Stimulated activated CD8-positive, alpha-beta memory T cell treated with anti-CD3 and anti-CD28 coated beads, Interleukin-15, amount 100 ng/mL, for 24 hours (primary cell): ENCODE measurements at places on chromosomes 16 and 17.

- no peak for DNase-seq
Observed at GRCh38 chr16:67260426-67261063, 11.8 kb downstream of the SLC9A5 start.

GRCh38 chr16:75576384-75576811 lies 10.2 kb downstream of the GABARAPL2 start:
- DNase-seq = no peak

DNA sequence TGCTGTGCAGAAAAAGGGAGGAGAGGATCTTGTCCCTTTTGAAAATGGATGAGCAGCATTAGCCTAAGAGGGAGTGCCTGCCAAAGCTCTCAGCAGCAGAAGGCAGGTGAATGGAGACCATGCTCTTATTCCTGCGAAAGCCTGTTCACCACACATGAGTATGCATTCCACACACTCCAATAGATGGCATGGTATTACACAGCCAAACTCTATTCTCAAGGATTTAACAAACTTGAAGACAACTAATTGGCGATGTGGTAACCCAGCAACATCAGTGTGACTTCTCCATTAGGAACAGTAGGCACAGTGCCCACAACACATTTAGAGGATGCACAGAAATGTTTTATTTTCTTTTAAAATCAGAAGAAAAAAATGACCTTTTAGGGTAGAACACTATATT lies 77.8 kb downstream of the CDH11 start:
- no peak for DNase-seq

DNA sequence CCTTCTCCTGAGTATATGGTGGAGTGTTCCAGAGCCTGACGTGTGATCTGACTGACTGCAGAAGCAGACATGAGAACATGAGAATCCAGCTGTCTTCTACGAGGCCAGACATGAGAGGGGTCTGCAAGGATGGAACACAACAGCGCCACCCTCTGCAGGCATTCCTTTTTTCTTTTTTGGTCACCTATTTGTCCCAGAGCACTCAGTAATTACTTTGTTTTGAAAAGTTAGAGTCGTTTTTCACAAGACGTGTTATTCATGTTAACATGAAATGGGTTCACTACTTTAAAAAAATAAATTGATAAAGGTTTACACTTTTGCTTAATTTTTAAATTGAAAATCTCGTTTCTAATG lies 43.8 kb upstream of the ATP2A3 start:
- no peak for DNase-seq

- no peak for DNase-seq
Observed at GRCh38 chr17:44209786-44210341, 9.6 kb downstream of the UBTF start.

GRCh38 chr16:86823125-86823524 lies 244.8 kb downstream of the FOXL1 start:
- no peak for DNase-seq

DNA sequence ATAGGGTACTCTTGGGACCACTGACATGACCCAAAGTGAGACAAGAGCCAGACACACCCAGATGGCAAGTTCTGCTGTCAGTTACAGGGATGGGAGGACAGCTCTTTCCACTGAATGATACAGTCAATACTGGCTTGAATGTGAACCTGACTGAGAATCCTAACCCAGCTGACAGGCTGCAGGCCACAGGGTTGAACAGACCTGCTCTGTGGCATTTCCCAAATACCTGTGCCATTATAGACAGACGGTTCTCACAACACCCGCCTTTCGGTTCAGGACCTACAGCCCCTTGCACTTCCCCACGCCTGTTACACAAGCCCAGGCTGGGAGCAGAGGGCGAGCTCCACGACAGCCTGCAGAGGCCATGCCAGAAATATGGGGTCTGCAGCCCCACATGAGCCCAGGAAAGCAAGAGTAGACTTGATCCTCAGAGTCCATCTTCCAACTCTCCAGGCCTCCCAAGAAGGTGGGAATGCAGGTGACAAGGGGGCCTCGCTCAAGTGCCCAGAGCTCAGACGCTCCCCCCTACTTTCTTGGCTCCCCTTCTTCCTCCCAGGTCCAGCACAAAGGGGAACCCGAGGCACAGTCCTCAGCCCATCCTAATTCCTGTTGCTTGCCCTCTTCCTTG lies 314.3 kb downstream of the SOX9 start:
- no peak for DNase-seq

- DNase-seq = no peak
Observed at GRCh38 chr16:12254566-12254965, 278.0 kb downstream of the SNX29 start.

DNA sequence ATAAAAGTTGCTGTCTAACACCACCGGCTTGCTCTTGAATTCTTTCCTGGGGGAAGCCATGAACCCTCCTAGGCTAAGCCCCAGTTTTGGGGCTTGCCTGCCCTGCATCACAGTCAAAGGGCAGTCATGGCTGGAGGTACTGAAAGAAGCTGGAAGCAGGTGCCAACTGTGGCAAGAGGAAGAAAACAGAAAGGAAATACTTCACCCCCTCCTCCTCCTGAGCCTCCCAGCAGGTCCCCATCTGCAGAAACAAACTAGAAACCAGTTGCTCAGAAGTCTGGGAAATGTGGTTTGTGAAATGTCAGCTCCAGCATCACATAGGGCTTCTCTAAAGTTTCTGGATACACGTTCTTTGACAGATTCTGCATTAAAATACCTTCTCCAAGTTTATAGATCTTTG lies 150.0 kb upstream of the PSMD7 start:
- no peak for DNase-seq

GRCh38 chr17:79618383-79619067 lies 7.7 kb upstream of the RBFOX3 start:
- no peak for DNase-seq

DNA sequence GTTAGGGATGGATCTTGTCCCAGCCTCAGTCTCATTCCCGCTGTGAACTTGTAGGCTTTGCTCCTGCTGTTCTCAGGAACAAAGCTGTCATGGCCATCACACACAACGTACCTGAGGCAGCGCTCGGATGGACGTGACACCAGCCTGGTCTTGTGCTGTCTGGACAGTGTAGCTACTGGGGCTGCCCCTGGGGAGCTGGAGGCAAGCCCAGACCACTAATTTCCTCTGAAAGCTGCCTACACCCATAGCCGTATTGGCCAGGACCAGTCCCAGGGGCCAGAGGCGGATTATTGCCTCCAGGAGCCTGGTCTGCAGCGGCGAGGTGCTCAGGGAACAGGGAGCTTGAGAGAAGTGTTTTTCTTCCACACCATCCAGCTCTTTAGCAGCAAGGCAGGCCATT lies 11.7 kb downstream of the ZNHIT3 start:
- no peak for DNase-seq
